ENCODE measurements at places on chromosomes 12 and 14.

DNA sequence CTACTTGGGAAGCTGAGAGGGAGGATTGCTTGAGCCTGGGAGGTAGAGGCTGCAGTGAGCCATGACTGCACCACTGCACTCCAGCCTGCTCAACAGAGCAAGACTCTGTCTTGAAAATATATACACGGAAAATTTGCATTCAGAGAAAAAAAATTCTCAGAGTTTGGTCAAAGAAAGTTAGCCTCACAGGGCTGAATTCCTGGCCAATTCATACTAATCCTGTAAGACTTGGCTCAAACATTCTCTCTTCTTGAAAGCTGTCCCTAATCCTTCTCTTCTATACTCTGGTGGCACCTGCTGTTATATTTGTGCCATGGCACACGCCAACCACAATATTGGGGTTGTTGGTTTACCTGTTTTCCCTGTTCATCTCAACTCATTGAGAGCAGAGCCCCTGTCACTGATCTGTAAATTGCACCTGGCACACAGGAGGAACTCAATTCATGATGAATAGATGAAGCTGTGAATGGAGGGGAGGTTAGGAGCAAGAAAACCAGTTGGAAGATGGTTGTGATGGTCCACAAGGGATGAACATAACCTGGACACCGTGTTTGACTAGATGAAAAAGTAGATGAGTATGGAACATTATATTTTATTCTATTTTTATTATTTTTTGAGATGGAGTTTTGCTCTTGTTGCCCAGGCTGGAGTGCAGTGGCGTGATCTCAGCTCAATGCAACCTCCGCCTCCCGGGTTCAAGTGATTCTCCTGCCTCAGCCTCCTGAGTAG, 36.8 kb upstream of the SPTSSA start:
- no peak for DNase-seq

GRCh38 chr12:9810671-9811070, 16.6 kb upstream of the KLRF1 start:
- no peak for DNase-seq

- DNase-seq, result no peak
Measured at GRCh38 chr12:7169951-7170350, 19.5 kb upstream of the PEX5 start.

DNA sequence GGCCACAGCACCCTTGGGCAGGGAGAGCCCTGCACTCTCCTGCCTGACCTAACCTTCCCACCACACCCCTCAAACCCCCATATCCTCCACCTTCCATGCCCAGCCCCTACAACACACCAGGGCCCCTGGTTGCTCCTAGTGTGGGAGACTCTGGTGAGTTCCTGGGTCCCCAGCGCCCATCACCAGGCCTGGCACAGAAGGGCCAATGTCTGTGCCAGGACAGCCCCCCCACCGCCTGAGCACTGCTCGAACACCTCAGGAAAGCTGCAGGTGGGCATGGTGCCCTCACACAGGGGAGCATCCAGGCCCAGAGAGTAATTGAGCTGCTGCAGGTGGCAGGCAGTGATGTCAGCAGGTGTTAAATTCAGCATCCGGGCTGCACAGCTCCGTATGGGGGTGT, 15.2 kb downstream of the ADCY6 start:
- no peak for DNase-seq

DNA sequence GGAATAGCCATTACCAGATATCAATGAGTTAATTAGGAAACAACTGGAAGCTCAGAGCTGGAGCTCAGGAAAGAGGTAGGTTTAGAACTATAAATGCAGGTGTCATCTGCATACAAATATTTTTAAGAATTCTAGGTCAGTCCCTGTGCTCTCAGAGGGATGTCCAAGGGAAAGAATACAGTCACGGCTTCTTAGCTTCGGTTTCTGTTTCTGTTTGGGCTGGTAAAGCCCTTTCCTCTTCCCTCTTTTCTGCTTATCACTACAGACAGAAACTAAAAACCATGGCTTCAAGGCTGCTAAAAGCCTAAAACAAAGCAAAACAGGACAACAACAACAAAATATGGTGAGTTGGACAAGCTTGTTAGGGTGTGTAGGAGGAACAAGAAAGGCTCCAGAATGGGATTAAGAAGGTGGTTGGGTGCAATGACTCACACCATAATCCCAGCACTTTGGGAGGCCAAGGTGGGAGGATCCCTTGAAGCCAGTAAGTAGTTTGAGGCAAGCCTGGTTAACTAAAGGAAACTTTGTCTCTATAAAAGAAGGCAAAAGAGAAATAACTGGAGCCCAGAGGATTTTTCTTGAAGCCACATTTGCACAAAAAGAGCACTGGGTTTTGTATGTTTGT, 113.0 kb downstream of the SEC23A start:
- no peak for DNase-seq
